ENCODE measurements at places on chromosomes 11 and 22.
A peak's percentile ranks its signal among the peaks of the same experiment; 100 is the strongest.

DNA sequence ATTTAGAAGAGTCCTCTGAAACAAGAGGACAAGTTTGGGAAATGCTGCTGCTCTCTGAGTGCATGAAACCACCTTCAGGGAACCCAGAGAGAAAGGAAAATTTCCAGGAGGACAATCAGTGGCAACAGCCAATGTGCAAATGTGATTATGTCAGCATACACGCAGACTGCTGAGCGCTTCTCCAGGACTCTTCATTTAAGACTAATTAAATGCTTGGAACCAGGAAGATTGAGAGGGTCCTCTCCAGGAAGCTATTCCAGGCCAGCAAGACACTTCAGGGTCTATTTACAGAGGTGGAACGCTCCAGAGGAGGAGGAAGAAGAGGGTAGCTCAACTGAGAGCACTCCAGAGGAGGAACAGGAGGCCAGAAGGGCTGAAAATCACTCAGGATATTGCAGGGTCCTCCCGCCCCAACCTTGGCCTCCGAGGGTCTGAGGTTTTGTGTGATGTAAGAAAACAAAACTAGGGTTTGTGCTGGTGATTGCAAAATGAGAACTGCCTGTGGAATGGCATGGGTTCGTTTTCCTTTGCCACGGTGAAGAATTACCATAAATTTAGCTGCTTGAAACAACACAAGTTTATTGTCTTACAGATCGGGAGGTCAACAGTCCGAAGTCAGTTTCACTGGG lies 14.1 kb upstream of the HTR3A start:
- no peak for DNase-seq

DNA sequence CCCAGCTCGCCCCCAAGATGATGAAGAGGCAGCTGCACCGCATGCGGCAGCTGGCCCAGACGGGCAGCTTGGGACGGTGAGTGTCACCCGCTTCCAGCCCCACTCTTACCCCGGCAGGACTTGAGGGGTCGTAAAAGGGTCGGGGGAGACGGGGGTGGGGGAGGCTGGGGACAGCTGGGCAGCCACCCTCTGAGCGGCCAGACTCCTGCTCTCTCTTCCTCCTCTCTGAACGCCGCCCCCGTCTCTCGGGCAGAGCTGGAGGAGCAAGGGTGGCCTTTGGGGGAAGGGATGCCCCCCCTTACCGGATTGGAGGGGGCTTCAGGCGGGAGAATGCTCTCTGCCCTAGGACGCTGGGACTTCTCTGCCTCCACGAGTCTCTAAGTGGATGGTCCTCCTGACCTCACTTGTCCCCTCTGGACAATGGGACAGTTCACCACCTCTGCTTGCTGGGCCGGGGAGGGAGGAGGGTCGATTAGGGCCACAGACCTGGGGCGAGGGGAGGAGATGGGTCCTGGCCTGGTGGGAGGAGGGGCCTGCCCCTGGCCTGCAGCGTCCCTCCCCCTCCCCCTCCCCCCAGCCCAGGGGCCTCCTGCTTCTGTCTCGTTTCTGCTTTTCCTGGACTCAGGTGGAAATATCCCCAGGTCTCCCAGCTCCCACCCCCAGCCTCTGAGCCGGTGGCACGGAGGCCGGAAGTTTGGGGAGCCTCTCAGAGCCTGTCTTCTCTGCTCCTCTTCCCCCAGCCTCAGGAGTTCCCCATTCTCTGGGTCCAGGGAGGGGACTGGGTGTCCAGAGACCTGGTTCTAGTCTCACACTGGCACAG lies 512 bp downstream of the SH3BP1 start:
- no peak for DNase-seq

GRCh38 chr11:69172674-69173073 lies 16.9 kb downstream of the SMIM38 start:
- no peak for DNase-seq

DNA sequence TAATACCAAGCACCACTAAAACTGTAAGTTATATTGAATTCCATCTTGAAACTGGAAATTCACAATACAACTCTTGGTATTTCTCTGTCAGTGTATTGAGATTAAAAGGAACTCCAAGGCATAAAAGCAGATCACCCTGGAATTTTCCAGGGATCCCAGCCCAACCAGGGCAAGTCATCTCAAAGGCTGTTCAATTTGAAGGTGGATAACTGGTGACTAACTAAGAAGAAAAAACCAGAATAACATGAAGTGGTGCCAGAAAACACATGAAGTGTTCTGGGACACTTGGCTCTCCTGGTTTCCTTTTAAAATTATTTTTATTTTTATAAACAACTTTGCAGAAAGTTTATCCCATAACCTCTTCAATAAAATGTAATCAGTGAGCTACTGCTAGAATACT lies 7.8 kb upstream of the BMAL1 start:
- DNase-seq, result peak; percentile 19

DNA sequence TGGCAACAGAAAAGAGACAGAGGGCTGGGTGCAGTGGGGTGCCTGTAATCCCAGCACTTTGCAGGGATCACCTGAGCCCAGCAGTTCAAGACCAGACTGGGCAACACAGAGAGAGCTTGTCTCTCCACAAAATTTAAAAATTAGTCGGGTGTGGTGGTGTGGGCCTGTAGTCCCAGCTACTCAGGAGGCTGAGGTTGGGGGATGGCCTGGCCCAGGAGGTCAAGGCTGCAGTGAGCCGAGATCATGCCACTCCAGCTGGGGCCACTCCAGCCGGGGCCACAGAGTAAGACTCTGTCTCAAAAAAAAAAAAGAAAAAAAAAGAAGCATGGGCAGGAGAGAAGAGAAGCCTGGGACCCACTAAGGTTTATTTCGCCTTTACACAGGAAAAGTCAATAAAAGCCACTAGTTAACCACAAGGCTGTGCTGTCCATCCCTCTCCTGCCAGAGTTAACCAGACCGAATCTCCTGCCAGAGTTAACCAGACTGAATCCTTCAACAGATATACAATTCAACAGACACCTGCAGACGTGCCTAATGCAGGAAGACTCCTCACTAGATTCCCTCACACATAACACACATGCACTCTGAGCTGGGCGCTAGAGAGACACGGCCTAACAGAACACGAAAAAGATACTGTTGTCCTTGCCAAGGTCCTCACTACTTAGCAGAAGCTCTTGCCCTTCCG lies 29.8 kb downstream of the MICAL3 start:
- no peak for DNase-seq

GRCh38 chr11:131839326-131839725 lies 468.9 kb downstream of the NTM start:
- no peak for DNase-seq

DNA sequence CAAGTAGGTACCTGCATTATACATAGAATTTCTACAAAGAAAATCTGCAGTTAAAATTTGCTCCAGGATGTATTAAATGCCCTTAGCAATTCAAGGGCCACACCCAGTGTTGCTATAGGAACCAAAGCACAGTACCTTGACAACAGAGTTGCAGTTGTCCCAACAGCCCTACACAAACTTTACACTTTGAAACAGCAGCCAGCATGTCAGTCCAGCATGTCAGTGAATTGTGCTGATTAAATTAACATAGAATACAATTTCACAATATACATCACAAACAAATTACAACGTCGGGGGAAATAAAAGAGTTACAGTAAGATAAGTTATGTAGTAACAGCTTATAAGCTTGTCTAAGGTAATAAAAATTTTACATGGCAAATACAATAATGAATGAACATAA lies 389.2 kb downstream of the SOX6 start:
- no peak for DNase-seq

- DNase-seq, result peak; percentile 92
Measured at GRCh38 chr11:64334764-64335735, 5.0 kb upstream of the CCDC88B start.

GRCh38 chr11:77217156-77217555 lies 84.3 kb downstream of the GDPD4 start:
- no peak for DNase-seq

DNA sequence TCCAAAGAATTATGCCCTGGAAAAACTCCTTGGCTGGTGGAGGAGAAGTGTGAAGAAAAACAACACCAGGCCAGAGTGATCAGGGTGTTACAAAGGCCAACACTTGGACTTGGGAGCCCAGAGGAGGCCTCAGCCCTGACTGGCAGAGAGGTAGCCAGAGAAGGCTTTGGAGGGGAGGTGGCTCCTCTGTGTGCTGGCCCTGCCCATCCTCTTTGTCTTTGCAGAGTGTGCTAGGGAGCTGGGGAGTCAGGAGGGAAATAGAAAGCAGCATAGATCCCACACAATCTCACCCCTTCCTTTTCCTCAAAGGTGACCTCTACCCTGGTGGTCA lies 12.0 kb upstream of the P2RY6 start:
- no peak for DNase-seq

GRCh38 chr22:24706054-24706453 lies 68.5 kb downstream of the PIWIL3 start:
- DNase-seq, result no peak

DNA sequence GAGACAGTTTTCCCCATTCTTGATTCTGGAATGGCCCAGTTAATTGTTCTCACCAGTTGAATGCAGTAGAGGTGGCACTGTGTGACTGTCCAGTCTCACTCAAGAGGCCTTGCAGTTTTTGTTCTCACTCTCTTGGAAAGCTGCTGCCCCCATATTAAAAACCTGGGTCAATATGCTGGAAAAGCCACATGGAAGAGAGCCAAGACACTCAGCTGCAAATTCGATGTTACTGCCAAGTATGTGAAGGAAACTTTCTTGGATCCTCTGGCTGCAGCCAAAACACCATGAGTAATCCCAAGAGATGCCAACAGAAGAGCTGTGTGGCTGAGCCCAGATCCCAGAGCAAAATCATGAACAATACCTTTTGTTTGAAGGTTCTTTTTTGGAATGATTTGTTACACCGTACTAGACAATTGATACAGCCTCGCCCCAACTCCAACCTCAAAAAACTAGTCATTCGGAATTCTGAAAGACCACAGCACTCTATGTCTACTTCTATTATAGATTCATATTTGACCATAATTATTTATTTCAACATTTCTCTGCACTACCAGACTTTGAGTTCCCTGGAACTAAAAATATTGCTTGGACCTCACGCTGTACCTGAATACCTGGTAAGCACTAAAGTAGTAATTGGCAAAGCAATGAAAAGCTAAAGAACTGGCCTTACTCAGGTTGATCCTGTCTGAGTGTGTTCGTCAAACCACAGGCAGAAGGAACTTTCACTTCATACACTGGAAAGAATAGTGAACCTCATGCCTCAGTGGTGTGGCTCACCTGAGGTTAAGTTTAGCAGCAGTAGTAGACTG lies 378.8 kb downstream of the ETS1 start:
- peak; percentile 70 for DNase-seq

DNA sequence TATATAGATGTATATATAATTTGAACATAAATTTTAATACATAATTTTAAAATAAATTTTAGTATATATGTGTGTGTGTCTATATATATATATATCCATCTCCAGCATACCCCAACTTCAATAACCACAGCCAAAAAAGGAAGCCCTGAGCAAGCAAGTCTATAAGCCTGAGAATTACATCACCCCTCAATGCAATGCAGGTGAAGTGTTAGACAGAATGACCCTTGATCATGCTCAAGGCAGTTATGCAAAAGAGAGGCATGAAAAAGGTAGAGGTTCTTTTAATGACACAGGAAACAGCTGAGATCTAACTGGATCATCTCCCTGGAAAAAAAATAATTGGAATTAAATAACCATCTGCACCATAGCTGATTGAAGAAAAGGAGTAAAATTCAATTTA lies 557.9 kb upstream of the ANO5 start:
- DNase-seq, result no peak

DNA sequence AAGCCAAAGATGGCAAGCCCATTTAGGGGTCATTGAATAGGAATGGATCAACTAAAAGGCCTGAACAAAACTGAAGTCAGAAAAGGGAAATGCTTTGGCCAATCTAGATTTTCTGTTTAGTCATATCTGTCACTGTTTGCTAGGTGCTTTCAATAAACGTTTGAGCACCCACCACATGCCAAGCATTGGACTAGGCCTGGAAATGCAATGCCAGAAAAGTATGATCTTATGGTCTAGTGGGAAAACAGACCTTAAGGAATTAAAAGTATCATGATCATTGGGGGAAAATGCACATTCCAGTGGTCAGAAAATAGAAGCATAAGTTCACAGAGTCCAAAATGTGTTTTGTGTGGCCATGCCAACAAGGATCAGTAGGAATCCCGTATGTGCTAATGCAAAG lies 76.8 kb upstream of the BIRC3 start:
- DNase-seq, result peak; percentile 27

DNA sequence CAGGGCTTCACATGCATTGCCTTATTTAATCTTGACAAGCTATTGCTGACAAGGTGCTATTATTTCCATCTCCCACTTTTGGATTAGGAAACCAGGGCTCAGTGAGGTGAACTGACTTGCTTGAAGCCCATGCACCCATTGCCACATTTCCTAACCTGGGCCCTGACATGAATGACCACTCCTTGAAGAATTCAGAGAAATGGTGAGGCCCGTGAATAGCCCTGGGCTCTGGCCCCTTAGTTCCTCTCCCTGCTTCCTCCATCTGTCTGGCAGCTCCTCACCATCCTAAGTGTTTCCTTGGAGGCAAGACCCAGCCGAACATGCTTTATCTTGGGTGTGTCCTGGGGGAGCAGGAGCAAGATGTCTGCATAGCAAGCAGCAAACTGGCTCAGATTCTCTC lies 56.1 kb upstream of the NECTIN1 start:
- no peak for DNase-seq

GRCh38 chr11:77106321-77106720 lies 3.7 kb downstream of the OMP start:
- DNase-seq, result no peak

DNA sequence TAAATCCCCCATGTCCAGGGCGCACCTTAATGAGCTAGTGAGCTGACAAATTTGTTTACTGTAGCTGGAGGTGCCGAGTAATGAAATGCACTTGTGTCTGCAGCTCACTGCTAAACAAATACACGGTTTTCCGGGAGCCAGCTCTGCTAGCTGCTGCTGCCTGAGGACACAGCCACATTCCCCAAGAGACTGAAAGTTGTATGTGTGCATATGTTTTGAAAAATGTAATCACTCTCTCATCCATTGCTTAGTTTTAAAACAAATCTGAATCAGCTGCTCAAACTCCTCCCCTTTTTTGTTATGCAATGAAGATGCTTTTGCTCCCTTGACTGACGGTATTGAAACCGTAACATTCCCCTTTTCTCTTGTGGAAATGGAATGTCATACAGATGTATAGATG lies 62.4 kb upstream of the NNMT start:
- DNase-seq, result no peak

DNA sequence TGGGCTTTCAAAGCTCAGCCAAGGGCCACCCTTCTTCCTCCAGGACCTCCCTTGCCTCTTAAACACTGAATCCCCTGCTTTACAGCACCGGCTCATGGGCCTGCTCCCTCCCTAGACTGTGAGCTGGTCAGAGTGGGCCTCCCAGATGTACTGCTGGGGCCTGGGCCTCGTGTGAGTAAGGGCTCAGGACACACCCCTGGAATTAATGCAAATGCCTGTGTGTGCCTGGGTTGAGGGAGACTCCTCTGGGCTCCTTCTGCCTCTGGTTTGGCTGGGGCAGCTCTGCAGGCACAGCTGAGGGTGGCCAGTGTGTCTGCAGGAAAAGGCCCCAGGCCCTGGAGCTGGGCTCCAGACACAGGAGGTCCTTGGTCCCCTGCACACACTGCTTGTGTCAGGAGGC lies 24.2 kb downstream of the ALX4 start:
- no peak for DNase-seq

DNA sequence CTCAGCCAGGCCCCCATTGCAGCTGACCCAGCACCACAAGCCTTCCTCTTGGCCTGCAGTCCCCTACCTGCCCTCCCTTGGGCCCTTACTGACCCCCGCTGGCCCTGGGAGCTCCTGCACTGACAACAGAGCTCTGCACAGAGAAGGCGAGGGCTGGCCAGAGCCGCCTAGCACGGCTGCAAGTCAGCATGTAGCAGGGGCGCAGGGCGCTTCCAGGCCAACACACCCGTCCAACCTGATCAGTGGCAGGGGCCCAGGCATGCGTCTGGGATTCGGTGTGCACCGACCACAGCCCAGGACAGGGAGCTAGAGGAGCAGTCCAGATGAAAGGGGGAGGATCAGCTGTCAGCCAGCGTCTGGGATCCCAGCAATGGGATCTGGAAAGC lies 7.6 kb downstream of the WNT7B start:
- no peak for DNase-seq

Data from AG08396 (cell line).